ENCODE measurements at places on chromosomes 4 and X.
A peak's percentile ranks its signal among the peaks of the same experiment; 100 is the strongest.

- no peak for DNase-seq
These were observed 60.0 kb upstream of the NKX1-1 start for GRCh38 chr4:1466034-1466862.

DNA sequence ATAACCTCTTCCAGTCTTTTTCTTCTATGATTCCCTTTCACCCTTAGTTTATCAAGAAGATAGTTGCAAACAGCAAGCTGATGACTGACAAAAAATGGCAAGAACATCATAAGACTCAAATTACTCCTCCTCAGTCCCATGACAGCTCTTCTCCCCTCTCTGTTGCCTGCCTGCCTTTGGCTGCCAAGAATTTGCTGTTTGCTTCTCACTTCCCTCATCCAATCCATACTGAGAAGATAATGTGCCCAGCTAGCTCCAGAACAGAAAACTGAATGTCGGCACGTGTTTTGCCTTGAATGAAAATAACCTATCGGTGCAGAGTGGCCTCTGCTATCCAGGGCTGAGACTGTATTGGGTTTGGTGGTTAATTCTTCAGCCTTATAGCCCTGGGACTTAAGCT, 192.1 kb downstream of the PPARGC1A start:
- no peak for DNase-seq

GRCh38 chr4:45131020-45131419, 404.7 kb upstream of the GNPDA2 start:
- DNase-seq: no peak

- DNase-seq: no peak
These were observed 5.2 kb upstream of the PCDH10 start for GRCh38 chr4:133143775-133144430.

DNA sequence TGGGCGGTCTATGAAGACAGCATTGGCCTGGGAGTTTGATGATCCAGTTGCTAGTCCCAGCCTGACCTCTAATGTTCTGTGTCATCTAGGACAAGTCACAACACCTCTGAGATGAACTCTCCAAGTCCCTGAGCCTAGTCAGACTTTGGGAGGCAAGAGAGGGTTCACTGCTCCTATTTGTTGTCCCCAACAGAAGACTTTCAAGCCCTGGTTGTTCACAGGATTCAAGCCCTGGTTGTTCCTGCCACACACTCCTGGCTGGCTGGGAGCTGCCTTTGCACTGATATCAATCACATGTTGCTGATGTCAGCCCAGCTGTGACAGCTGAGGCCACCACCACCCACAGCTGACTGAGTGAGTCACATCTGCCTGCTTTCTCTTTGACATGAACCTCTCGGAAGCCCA, 253.2 kb upstream of the RASGEF1B start:
- DNase-seq: no peak

DNA sequence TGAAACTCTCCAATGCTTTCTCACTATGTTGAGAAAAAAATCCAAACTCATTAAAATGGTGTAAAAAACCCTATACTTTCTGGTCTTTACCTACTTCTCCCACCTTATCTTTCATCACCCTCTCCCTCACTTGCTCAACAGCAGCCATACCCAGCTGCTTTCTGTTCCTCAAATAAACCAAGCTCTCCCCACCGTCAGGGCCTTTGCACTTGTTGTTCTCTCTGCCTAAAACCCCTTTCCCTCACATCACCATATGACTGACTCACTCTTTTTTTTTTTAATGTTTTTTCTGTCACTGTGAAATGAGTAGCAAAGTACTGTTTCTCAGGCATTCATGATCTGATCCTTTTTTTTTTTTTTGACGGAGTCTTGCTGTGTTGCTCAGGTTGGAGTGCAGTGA, 122.3 kb upstream of the TMEM164 start:
- no peak for DNase-seq

- DNase-seq: no peak
These were observed 19.4 kb upstream of the ARMCX1 start for GRCh38 chrX:101530944-101531343.

DNA sequence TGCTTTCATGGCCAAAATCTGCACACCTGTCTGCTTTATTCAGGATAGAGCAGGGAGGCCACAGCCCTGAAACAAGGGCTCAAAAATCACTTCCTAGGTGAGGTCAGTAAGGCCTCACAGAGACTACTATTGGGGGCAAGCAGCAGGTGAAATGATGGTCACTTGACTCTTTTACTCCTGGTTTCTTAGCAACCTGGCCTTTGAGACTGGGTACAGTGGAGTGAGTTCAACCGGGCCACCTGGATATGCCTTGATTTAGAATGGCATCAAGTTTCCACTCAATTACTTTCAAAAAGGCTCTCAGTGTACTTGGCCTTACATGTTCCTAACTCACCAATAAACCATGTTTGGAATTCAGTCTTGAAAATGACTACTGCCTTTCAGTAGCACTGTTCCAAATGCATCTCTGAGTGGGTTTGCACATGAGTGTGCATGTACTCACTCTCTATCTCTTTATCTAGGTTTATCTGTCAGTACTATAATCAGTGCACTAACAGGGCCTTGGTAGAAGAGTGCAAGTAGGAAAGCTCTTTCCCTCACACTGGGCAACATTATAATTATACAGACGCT, 388.2 kb downstream of the OPHN1 start:
- no peak for DNase-seq

GRCh38 chrX:131306601-131307000, 17.5 kb upstream of the IGSF1 start:
- no peak for DNase-seq

- no peak for DNase-seq
These were observed 27.4 kb downstream of the SMARCA1 start for GRCh38 chrX:129495900-129496299.

DNA sequence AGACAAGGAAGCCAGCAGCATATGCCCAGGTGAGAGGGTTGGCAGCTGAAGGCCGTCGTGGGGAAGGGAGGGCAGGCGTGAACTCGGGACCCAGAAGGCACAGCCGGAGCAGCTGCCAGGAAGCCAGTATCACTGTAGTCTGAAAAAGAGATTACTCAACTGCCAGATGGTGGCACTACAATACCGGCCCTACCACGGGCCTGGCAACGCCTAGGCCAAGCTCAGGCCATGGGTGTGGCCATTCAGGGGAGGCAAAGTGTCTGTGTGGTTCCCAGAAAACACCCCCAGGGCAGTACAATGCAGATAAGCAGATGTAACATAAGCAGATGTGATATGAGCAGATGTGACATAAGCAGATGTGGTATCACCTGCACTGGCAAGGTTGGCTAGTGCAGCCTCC, 236.0 kb downstream of the AFAP1 start:
- no peak for DNase-seq

- DNase-seq: no peak
These were observed 101.8 kb downstream of the MID1IP1 start for GRCh38 chrX:38902972-38903492.

DNA sequence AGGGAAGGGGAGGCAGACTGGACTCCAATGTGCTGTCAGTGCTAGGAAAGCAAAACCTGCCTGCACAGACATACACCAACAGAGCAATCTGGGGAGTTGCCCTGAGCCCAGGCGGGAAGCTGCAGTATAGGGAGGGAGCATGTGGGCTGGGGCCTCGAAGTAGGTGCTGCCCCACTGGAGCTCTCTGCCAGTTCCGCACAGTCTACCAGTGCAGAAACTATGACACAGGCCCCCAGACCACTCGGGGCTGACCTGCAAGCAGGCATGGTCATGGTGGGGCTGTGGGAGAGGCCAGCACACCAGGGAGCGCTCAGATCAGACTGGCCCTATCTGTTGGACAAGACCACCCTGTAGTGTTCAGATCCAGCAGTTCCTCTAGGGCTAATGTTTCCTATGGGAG, 344.1 kb upstream of the TRAM1L1 start:
- no peak for DNase-seq

- no peak for DNase-seq
These were observed 73.1 kb downstream of the PACRGL start for GRCh38 chr4:20773144-20773997.

DNA sequence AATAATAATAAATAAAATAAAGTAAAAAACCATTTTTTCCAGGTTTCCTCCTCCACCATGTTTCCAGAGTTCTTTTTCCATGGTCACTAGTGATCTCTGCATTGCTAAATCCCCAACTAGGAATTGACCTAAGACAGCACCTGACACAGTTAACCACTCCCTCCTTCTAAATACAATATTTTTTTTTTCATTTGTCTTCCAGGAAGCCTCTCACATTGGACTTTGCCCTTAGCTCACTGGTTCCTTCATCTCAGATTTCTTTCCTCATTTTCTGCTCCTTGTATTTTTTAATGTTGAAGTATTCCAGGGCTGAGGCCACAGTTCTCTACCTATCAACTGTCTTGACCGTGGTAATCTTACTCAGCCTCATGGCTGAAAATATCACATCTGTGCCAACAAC, 187.3 kb upstream of the FAM241A start:
- DNase-seq: no peak

- DNase-seq: no peak
These were observed 3.6 kb downstream of the OTUD4 start for GRCh38 chr4:145176641-145177432.

GRCh38 chr4:42412251-42412650, 15.0 kb downstream of the SHISA3 start:
- DNase-seq: peak; percentile 9

DNA sequence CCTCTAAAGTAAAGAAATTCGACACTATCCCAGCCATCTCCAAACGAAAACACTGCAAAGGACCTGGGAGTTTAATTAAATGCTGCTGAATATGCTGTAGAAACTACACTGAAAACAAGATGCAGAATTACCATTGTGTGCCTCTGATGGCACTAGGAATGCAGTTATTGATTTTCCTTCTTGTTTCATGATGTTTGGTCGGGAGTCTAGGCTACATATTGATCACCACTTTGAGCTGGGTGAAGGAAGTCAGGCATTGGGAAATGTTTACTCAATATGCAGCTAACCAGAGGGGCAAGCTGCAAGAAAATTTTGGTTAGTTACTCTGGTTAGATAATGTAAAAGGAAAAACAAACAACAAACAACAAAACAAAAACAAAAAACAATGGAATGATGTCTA, 650.7 kb upstream of the GALNTL6 start:
- DNase-seq: no peak

GRCh38 chrX:134558133-134558532, 98.2 kb downstream of the HPRT1 start:
- no peak for DNase-seq

DNA sequence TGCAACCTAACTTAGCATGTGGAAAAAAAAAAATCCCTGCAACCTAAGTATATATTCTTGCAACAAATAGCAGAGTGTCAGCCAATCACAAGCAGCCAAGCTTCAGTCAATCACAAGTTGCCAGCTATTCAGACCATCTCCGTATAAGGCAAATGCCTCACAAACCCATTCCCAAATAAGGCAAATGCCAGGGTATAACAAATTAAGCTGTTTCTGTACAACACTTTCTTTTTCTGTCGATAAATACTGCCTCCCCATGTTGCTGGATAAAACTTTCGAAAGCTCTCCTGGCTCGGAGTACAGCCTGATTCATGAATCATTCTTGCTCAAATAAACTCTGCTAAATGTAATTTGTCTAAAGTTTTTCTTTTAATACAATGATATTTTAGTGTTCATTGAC, 460.7 kb upstream of the SMIM31 start:
- DNase-seq: no peak

DNA sequence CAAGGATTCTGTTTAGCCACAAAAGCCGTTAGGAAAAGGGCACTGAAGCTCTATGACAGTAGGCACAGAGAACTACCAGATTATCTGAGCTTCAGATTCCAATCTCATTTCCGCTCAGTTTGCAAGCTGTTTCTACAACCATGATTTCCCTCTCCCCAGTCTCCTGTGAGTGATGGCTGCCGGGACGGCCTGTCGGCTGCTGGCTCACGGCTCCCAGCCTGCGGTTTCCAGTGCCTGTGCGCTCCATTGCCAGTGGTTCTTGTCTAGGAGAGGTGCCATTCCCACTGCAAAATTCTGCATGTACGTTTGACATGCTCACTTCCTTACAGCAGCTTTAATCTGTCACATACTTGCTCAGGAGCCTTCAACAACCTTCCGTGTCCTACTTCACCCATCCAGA, 429.1 kb upstream of the FRG1 start:
- DNase-seq: no peak

GRCh38 chr4:48591372-48591771, 101.3 kb downstream of the ZAR1 start:
- no peak for DNase-seq

DNA sequence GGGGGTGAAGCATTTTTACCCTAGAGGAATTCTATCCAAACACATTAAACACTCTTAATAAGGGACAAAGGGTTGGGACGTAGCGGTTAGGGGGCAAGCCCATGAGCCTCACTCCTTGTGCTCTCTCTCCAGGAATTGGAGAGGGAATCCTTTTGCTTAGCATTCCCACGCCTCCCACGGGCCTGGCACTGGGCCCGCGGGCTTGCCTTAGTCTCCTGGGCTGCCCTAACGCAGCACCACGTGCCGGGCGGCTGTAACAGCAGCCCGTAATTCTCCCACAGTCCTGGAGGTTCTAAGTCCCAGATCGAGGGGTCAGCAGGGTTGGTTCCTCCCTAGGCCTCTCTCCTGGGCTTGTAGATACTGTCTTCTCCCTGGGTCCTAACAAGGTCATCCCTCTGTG, 67.5 kb downstream of the TBL1X start:
- no peak for DNase-seq

DNA sequence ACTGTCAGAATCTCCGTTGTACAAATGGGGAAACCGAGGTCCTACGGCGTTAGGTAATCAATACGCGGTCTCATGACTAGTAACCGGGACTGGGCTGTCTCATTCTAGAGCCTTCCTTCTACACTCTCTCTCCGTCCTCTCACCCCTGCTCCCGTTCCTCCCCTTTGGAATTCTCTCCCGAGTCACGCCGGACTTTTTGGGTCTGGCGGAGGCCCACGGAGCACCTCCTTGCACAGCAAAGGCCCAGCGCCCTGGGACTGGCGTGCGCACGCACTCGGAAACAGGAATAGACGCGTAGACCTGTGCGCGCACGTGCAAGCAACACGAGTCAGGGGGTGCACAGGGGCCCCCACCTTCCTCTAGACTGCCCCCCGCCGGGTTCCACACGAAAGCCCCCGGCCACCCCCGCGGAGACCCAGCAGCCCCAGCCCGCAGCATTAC, 361 bp downstream of the QDPR start:
- DNase-seq: no peak

DNA sequence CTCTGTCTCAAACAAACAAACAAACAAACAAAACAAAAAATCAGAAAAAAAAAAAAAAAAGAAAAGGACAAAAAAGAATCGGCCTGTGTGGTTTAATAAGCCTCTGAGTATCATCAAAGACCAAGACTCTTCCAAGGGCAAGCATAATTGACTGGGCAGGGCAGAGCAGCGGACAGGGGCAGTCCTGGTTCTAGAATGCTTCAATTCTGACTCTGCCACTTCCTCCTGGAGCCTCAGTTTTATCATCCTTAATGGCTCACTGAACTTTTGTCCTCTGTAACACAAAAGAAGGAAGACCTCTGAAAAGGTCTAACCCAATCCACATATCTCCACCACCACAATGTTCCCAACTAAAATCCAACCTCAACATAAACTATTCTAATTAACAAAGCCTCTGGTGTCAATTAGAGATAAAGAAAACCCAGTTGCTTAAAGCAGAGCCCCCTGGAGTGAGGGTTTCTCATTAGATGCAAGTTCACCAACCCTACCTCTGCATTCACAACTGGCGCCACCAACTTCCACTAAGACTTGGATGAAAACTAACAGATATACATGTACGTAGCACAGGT, 51.7 kb downstream of the TBC1D9 start:
- DNase-seq: no peak

GRCh38 chrX:36407836-36408235, 488.3 kb downstream of the CFAP47 start:
- DNase-seq: no peak

Measured in SW 1271 (cell line).